Activated CD8-positive, alpha-beta memory T cell treated with anti-CD3 and anti-CD28 coated beads, Interleukin-2, amount 10 ng/mL, durations not matched to agents 7 days and 5 days (primary cell): ENCODE measurements at places on chromosomes 3 and 15. TPM values are rescaled to one million over a fixed set of nuclear protein-coding genes. Genes with fewer than 3 reads are reported as not detected.

- peaks cover 5% of the 10 kb centered on the region for H3K27me3 ChIP-seq
- H3K4me1 ChIP-seq: peaks cover 5% of the 10 kb centered on the region
- no peak overlapping the region for H3K27ac ChIP-seq
- DNase-seq: peak; percentile 31
- H3K4me3 ChIP-seq: no peak overlapping the region
- no peaks in the 10 kb centered on the region for H3K36me3 ChIP-seq
Observed at GRCh38 chr15:31157644-31158069, 56.1 kb upstream of the TRPM1 start.

DNA sequence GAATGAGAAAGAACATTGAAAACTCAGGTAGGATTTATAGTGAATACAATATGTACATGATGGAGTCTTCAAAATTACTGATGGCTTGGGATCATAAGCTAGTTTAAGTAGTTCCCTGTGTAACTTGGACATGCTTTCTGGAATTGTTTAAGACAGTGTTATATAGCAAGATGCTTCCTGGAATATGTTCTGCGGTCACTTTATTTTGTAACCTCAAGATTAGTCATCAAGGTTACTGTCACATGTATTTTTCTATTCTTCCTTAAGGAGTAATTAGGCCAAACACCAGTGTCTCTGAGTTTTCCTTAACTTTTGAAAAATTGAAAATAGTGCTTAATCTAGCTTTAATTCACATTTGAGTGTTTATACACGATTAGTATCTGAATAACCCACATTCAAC is 760.3 kb upstream of the ARRDC4 start:
- H3K27ac ChIP-seq: no peak overlapping the region
- H3K4me1 ChIP-seq: no peaks in the 10 kb centered on the region
- no peak overlapping the region for H3K4me3 ChIP-seq
- no peaks in the 10 kb centered on the region for H3K36me3 ChIP-seq
- no peaks in the 10 kb centered on the region for H3K27me3 ChIP-seq
- DNase-seq: no peak

GRCh38 chr3:115833074-115833473 is 209.8 kb downstream of the GAP43 start:
- H3K4me3 ChIP-seq: no peak overlapping the region
- no peaks in the 10 kb centered on the region for H3K36me3 ChIP-seq
- H3K4me1 ChIP-seq: no peaks in the 10 kb centered on the region

DNA sequence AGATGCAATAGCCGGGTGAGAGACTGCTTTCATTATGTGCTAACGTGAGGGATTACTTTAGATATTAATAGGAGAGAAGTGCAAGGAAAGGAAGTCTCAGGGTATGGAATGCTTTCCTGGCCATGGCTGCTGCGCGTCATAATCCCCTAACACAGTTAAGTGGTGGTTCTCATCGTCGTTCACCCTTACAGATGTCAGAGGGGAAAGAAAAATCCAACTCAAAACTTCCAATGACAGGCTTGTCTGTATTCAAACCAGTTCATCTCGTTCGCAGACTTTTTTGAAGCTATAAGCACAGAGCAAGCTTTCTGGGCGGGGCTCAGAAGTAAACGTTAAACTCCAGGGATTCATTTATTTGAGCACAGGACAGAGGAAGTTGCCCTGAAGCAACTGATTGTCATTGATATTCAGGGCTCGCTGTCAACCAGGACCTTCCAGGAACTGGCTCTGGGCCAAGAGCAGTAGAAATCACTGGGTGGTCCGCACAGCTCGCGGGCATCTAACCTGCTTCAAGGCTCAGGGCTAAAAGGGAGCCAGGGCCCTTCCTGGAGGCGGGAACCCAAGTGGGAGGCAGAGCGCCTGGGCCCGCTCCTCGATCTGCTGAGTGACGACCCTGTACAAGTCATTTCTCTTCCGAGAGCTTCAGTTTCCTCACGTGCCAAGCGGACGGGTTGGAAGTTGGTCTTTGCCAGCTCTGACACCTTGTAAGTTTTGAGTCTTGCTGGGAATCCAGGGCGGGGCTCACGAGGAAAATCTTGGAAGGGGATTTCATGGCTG is 1.1 kb upstream of the LPP start:
- peak overlapping the region; percentile 62 for H3K27ac ChIP-seq
- peaks cover 44% of the 10 kb centered on the region for H3K4me1 ChIP-seq
- no peaks in the 10 kb centered on the region for H3K27me3 ChIP-seq

- peaks cover 8% of the 10 kb centered on the region for H3K4me1 ChIP-seq
- H3K36me3 ChIP-seq: no peaks in the 10 kb centered on the region
- no peak for DNase-seq
- H3K27ac ChIP-seq: no peak overlapping the region
- H3K27me3 ChIP-seq: peaks cover 70% of the 10 kb centered on the region
Observed at GRCh38 chr15:81111510-81112470, 22.3 kb upstream of the CFAP161 start.

GRCh38 chr15:90681480-90681879 is 35.7 kb upstream of the BLM start:
- H3K27ac ChIP-seq: no peak overlapping the region
- H3K4me1 ChIP-seq: peaks cover 56% of the 10 kb centered on the region
- peaks cover 8% of the 10 kb centered on the region for H3K36me3 ChIP-seq
- no peak overlapping the region for H3K4me3 ChIP-seq
- DNase-seq: no peak

GRCh38 chr15:42465520-42466259 is 25.3 kb downstream of the ZNF106 start:
- DNase-seq: no peak
- H3K27ac ChIP-seq: no peak overlapping the region
- peaks cover 7% of the 10 kb centered on the region for H3K36me3 ChIP-seq
- H3K4me3 ChIP-seq: no peak overlapping the region
- H3K27me3 ChIP-seq: no peaks in the 10 kb centered on the region
- no peaks in the 10 kb centered on the region for H3K4me1 ChIP-seq

DNA sequence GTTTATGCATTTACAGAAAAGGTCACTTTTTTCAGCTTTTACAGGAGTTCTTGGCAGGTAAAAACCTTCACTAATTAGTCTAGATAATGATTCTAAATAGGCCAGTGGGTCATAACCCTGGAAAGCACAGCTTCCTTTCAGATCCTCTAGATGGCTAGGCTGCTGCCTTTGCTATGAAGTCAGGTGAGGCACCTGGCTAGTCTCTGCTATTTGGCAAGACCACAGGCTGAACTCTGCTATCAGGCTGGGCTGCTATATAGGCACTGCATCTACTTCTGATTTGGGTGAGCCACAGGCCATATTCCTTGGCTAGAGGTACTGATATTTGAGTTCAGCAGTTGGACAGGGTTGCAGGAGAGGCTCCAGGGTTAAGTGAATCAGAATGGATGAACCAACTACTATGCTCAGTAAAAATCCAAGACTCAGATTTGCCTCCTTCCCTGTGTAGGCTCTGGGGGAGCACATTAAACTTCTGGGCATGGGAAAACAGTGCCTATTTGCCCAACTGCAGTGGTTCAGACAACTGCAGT is 665.7 kb upstream of the TBL1XR1 start:
- no peak overlapping the region for H3K4me3 ChIP-seq
- DNase-seq: no peak
- no peaks in the 10 kb centered on the region for H3K4me1 ChIP-seq
- H3K27me3 ChIP-seq: no peaks in the 10 kb centered on the region
- H3K36me3 ChIP-seq: peaks cover 1% of the 10 kb centered on the region

- no peak for DNase-seq
- peaks cover 5% of the 10 kb centered on the region for H3K36me3 ChIP-seq
- no peak overlapping the region for H3K27ac ChIP-seq
- H3K4me1 ChIP-seq: no peaks in the 10 kb centered on the region
- H3K4me3 ChIP-seq: no peak overlapping the region
- no peaks in the 10 kb centered on the region for H3K27me3 ChIP-seq
Observed at GRCh38 chr3:11699083-11699427, 55.3 kb upstream of the VGLL4 start.

DNA sequence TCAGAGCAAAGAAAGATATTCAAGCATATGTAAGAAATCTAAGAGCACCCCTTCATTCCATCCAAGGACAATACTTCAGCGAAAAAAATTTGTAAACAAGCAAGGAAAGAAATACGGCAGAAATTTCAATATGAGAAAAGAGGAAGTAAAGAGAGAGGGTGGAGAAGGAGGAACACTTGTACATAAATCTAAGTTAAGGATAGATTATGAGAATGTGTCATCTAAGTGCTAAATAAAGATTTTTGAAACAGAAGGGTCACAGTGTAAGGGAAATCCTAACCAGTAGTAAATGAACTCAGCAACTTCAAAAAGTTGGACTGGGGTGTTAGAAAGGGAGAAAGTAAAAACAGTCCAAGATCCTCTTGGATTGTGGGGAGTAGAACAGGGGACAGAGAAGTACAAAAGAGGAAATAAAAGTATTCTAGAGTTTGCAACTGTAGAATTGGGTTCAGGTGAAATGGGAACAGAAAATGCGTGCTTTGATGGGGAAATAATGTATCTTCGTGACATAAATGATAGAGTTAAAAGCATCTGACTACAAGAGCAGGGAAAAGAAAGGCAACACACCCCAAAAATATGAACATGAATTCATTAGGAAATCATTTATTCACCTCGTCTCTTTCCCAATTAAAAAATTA is 68.5 kb upstream of the ATP13A5 start:
- no peaks in the 10 kb centered on the region for H3K36me3 ChIP-seq
- no peaks in the 10 kb centered on the region for H3K4me1 ChIP-seq
- no peak for DNase-seq

GRCh38 chr15:45855210-45855906 is 220.5 kb downstream of the SQOR start:
- H3K36me3 ChIP-seq: no peaks in the 10 kb centered on the region
- H3K27ac ChIP-seq: no peak overlapping the region
- no peaks in the 10 kb centered on the region for H3K27me3 ChIP-seq
- no peaks in the 10 kb centered on the region for H3K4me1 ChIP-seq

GRCh38 chr15:52441841-52442240 is 86.8 kb downstream of the MYO5A start:
- no peak overlapping the region for H3K4me3 ChIP-seq
- no peak overlapping the region for H3K27ac ChIP-seq
- H3K4me1 ChIP-seq: peaks cover 13% of the 10 kb centered on the region

- H3K36me3 ChIP-seq: no peaks in the 10 kb centered on the region
- H3K27me3 ChIP-seq: peaks cover 8% of the 10 kb centered on the region
- no peak for DNase-seq
- no peak overlapping the region for H3K4me3 ChIP-seq
- H3K4me1 ChIP-seq: peaks cover 2% of the 10 kb centered on the region
Observed at GRCh38 chr15:49083401-49084284, 37.4 kb upstream of the SECISBP2L start.

DNA sequence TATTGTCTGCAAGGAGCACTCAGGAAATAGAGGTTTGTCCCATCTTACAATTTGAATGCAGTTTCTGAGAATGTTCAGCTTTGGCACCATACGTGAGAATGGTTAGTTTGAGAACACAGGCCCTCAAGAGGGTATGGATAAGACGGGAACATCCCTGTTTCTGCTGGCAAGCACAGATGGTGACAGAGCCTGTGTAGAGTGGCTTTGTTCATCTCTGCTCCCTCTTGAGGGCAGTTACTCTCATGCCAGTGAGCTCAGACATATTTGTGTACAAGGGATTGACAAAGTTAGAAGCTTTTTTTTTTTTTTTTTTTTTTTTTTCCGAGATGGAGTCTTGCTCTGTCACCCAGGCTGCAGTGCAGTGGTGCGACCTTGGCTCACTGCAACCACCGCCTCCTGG is 71.5 kb upstream of the FILIP1L start:
- peaks cover 10% of the 10 kb centered on the region for H3K36me3 ChIP-seq
- no peak for DNase-seq
- no peak overlapping the region for H3K27ac ChIP-seq
- no peak overlapping the region for H3K4me3 ChIP-seq

DNA sequence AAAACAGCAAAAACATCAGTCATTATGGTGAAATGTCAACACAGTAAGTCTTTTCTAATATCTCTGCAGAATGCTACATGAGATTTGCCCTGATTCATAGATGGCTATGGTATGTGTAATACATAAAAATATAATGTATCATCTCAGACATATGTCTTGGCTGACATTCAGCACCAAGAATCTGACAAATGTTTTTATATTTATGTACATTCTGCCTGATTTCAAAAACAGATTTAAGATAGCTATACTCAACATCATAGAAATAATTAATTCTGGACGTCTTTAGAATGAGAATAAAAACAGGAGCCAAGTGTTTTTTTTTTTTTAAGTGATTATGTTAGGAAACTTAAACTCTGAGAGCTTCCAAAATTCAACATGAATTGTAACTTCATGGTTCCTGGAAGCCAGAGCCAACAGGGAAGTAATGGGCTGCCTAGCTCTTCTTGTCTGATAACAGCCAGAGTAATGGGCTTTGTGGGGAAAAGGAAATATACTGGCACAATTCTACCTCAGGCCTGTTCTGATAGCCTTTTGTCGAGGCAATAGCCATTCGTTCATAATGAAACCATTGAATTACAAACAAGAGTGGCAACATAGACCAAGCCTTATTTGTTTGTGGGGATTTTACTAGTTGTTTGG is 184.4 kb downstream of the VGLL4 start:
- DNase-seq: no peak
- no peaks in the 10 kb centered on the region for H3K4me1 ChIP-seq
- H3K36me3 ChIP-seq: no peaks in the 10 kb centered on the region
- H3K27ac ChIP-seq: no peak overlapping the region
- no peak overlapping the region for H3K4me3 ChIP-seq

DNA sequence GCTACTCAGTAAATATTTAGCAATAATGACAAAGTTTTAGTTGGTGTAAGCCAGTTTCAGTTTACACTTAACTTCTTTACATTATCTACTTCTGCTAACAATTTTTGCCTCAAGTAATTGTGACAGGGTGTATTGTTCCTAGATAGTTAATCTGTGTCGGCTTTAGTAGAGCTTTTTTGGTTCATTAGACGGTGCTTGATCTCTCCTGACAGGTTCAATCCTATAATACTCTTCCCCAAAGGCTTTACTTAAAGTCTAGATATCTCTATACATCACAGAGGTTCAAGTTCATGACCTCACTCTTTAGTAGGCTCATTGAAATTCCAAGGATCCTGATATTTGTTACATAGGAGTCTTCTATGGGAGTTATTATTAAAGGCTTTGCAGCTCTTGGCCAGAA is 365.6 kb upstream of the DPPA4 start:
- H3K27ac ChIP-seq: no peak overlapping the region
- no peak for DNase-seq
- H3K4me1 ChIP-seq: peaks cover 13% of the 10 kb centered on the region
- no peaks in the 10 kb centered on the region for H3K27me3 ChIP-seq
- peaks cover 2% of the 10 kb centered on the region for H3K36me3 ChIP-seq

DNA sequence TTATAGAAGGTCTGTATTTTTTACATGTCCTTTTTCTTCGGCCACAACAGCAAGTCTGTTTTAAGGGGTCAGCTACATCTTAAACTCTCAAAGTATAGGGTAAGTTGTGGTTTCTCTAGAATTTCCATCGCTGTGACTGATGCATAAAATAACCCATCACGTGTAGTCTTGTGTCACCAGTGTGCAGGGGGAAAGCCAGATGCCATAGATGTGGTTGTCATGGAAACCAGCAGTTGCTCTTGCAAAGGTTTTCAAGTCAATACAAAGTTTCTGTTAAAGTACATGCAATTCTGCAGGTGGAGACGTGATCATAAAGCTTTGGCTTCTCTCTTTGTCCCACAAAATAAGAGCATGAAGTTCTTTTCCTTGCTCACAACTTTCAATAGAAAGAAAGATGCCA is 210.3 kb upstream of the ONECUT1 start:
- DNase-seq: no peak
- no peaks in the 10 kb centered on the region for H3K4me1 ChIP-seq
- no peaks in the 10 kb centered on the region for H3K36me3 ChIP-seq
- H3K4me3 ChIP-seq: no peak overlapping the region

- H3K27ac ChIP-seq: no peak overlapping the region
- peaks cover 23% of the 10 kb centered on the region for H3K36me3 ChIP-seq
- DNase-seq: no peak
- H3K4me3 ChIP-seq: no peak overlapping the region
- H3K27me3 ChIP-seq: no peaks in the 10 kb centered on the region
- peaks cover 30% of the 10 kb centered on the region for H3K4me1 ChIP-seq
Observed at GRCh38 chr3:49942651-49943050, 2.7 kb downstream of the RBM6 start.

The MYRIP gene
- not detected for total RNA-seq

The EXOSC7 gene
- 51.3 TPM for total RNA-seq

The HDC gene
- not detected for total RNA-seq
